Activated CD4-positive, alpha-beta T cell treated with anti-CD3 and anti-CD28 coated beads, Interleukin-2, amount 50 U/mL, for 24 hours (primary cell): ENCODE measurements at places on chromosomes 5 and 9.

DNA sequence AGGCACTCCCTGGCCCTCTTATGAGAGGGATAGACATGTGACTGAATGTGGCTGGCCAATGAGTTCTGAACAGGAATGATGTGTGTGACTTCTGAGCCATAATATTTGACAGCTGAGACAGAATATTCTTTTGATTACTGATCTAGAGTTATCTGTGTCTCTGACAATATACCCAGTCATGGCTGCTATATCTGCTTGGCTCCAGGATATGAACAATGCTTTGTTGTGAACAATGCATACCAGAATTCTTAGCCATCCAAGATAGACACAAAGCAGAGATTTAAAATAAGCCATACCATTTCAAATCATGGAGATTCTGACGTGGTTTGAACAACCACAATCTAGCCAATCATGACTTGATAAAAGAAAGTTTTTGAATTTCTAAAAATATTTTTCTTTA, 840.3 kb upstream of the SEMA6A start:
- no peak for DNase-seq

GRCh38 chr9:23447166-23447565, 378.9 kb downstream of the ELAVL2 start:
- DNase-seq: no peak

DNA sequence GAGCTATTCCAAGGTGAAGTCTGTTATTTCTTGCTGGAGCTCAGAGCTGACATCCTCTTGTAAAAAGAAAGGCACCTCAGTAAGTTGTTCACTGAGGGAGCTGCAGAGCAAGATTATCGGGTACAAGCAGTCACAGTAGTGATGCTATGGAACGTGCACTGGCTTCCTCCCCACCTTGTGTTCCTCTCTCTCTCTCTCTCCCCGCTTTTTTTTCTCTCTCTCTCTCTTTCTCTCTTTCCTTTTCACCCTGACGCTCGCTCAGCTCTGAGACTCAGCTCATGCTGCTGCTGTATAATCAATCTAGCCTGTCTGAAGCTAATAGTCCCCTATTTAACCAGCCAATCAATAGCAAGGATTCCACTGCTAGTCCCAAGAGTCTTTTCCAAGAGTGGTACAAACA, 587.6 kb upstream of the CDH18 start:
- no peak for DNase-seq

DNA sequence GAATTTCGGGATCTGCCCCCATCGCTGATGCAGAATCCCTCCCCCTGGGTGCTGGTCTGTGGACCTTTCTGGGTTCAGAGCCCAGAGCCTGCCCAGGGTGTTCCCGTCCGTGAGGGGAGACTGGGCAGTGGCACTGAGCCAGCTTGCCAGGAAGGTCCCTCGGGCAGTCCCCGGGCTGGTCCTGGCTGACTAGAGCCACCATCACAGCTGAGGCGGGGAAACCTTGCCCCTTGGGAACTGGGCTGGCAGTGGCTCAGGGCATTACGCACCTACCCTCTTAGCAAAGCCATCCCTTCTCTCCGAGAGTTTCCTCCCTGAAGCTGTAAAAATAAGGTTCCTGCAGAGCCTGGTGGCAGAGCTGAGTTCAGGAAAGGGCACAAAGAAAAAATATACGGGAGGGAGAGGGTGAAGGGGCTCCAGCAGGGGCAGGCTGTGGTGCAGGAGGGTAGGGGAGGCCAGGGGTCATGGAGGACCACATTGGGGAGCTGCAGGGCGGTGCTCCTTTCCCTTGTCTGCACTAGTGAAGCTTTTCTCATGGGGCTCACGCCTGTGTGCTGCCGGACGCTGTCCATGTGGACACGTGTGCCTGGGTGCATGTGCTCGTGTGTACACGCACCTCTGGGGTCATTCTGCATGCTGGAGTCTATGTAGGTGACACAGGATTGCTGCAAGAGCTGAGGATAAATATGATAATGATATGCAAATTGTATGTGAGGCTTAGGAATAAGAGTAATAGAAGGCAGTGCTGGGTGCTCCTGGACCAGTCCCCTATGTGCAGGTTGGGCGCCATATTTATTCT, 118.9 kb downstream of the LHX2 start:
- no peak for DNase-seq

DNA sequence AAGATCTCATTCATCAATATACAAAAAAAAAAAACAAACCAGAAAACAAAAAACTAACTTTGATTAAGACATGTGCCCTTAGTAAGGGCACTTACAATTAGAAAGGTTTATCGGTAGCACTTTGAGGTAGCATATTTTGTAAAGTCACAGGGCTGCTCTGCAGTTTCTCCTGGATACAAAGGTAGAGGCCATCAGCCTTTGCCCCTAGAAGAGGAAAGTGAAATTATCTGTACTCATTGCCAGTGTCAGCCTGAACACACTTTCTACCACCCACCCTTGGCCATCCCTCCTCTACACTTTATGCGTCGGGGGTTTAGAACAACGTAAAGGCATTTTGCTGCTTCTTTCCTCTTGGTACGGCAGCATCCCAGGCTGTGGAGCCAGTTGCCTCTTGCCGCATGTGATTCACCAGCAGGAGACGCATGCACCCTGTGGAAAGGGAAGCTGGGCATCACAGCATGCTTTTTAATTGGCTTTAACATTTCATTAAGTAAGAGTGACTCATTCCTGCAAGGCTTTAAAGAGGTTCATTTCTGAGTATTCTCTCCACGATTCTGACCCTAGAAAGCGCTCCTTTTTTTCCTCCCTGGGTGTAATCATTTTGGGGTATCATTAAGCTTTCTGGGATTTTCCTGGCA, 84.6 kb downstream of the CEMIP2 start:
- no peak for DNase-seq

DNA sequence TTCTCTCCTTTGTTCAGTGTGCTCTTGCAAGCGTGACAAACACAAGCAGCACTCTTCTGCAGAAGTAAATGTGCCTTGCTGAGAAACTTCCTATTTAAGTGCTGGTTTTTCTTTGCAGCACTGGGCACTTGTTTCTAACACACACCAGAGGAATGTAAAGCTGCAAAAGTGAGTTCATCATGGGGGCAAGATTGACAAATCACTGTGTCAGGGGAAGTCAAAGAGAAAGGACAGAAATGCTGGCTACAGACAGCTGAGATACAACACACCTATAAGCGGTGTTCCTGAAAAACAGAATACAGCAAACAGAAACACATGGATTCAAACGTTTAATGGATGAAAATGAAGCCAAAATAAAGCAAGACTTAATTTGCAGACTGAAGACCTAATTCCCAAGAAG, 19.6 kb downstream of the ROR2 start:
- no peak for DNase-seq

DNA sequence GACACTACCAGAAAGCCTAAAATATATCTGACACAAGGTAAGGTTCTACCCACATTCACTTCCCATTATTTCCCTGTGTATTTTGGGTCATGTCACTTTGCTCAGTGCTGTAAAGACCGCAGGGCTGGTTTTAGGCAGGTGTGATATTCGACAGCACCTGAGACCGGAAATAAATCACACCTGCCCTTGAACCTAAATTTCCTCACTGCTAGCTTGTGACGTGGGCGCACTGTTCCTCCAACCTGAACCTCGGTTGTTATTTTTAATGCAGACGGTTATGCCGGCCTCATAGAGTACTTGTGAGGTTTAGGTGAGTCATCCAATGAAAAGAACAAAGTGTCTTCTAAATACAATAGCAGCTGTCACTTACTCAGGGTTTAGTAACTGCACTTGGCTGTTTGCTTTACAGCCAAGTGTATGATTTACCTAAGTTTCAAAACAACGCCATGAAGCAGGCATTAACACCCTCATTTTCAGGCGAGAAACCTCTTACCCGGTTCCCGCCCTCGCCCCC, 20.7 kb upstream of the ZNF782 start:
- no peak for DNase-seq

- no peak for DNase-seq
These were observed 31.7 kb downstream of the MAPKAP1 start for GRCh38 chr9:125674981-125675973.

DNA sequence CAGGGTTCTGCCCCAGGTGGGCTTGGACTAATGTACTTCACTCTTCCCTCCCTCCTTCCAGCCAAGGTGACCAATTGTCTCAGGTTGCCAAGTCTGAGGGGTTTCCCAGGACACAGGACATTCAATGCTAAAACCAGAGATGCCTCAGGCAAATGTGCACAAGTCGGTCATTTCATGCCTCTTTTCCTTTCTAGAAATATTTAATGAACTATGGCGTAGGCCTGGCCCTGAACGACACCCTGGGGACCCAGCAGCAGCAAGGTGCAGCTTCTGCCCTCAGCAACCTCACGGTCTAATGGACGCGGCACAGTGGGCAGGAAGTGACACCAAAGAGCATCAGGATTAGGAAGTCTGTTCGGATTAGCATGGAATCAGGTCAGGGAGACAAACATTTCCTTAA, 148.1 kb downstream of the MTX3 start:
- no peak for DNase-seq
